ENCODE measurements at places on chromosomes 2 and 18.

DNA sequence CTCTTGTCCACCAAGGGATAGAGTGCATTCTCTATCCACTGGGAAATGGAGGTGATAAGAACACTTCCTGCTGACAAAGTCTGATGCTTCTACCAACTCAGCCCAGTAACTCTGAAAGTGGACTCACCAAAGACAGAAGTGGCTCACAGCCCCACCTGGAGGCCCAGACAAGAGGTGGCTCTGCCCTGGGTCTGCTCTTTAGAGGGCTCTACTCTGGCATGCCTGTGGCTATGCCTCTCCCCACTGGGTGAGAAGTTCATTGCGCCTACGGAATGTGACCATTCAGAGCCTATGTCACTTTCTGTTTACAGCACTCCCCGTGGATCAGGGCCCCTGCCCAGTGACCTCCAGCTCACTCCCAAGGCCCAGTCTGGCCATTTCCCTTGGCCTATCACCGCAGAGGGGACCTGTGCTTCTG lies 13.5 kb upstream of the XDH start:
- no peaks in the 10 kb centered on the region for H3K27me3 ChIP-seq
- H3K27ac ChIP-seq: no peak overlapping the region
- DNase-seq: no peak
- no peaks in the 10 kb centered on the region for H3K36me3 ChIP-seq
- H3K4me3 ChIP-seq: no peak overlapping the region

GRCh38 chr2:22329211-22330154 lies 1055.5 kb upstream of the KLHL29 start:
- no peaks in the 10 kb centered on the region for H3K27me3 ChIP-seq
- H3K27ac ChIP-seq: no peak overlapping the region
- no peaks in the 10 kb centered on the region for H3K36me3 ChIP-seq
- no peak overlapping the region for H3K4me3 ChIP-seq

- no peak for DNase-seq
- H3K27ac ChIP-seq: no peak overlapping the region
- H3K36me3 ChIP-seq: no peaks in the 10 kb centered on the region
- H3K4me3 ChIP-seq: no peak overlapping the region
Observed at GRCh38 chr2:156483741-156484173, 47.6 kb downstream of the GPD2 start.

DNA sequence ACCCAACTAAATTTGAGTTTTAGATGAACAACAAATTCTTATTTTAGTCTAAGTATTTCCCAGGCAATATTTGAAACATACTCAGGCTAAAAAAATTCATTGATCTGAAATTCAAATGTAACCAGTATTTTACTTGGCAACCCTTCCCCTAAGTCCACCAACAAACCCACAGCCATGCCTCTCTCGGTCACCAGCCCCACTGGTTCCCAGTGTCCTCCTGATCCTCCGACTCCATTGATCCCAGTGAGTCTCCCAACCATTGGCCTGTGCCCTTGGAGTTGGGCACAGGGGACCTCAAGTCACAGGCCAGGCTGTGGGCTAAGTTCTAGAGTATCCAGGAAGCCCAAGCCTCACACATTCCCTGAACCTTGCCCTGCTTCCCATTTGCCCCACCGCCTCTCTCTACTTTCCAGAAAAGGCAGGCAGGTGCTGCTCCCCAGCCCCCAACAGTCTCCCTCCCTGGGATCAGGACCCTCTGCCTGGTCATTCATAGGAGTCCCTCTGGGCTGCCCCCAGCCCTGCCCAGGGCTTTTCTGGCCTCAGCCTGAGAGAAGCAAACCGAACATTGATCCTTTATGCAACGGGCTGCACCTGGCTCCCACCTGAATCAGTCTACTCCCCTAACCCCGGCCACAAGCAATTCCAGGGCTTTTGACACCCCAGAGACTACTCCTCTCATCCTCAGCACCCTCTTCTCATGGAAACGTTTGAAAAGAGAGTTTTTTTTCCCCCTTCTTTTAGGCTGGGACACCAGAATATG lies 81.3 kb downstream of the HS1BP3 start:
- no peak overlapping the region for H3K4me3 ChIP-seq
- no peaks in the 10 kb centered on the region for H3K36me3 ChIP-seq
- no peak overlapping the region for H3K27ac ChIP-seq
